T-helper 17 cell (primary cell): ENCODE measurements at places on chromosomes 11 and 22.

GRCh38 chr22:19605508-19606331, 81.5 kb upstream of the CLDN5 start:
- peaks cover 22% of the 10 kb centered on the region for H3K4me1 ChIP-seq
- peak overlapping the region; percentile 64 for H3K27ac ChIP-seq
- no peak for DNase-seq
- no peaks in the 10 kb centered on the region for H3K27me3 ChIP-seq
- no peak overlapping the region for H3K4me3 ChIP-seq

DNA sequence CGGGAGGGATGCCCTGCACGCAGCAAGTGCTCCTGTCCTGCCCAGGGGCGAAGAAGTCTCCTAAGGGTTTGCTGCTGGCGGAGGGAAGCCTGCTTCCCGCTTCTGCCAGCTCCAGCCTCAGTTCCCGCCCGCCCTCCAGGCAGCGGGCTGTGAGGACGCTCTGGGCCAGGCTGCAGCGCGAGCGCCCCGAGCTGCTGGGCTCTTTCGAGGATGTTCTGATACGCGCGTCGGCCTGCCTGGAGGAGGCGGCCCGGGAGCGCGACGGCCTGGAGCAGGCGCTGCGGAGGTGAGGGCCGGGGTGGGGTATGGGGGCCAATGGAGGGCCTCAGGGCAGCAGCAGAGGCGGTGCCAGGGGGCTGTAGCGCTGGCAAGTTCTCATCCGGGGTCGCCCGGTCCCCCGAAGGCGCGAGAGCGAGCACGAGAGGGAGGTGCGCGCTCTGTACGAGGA, 2.2 kb downstream of the CRACR2B start:
- peaks cover 2% of the 10 kb centered on the region for H3K36me3 ChIP-seq
- no peak for DNase-seq
- peaks cover 26% of the 10 kb centered on the region for H3K4me1 ChIP-seq
- H3K4me3 ChIP-seq = peak overlapping the region; percentile 80

GRCh38 chr11:2929950-2930703, 907 bp upstream of the PHLDA2 start:
- H3K27me3 ChIP-seq = peaks cover 9% of the 10 kb centered on the region
- H3K27ac ChIP-seq = peak overlapping the region; percentile 86
- H3K4me1 ChIP-seq = peaks cover 20% of the 10 kb centered on the region
- no peaks in the 10 kb centered on the region for H3K36me3 ChIP-seq
- H3K4me3 ChIP-seq = peak overlapping the region; percentile 90

DNA sequence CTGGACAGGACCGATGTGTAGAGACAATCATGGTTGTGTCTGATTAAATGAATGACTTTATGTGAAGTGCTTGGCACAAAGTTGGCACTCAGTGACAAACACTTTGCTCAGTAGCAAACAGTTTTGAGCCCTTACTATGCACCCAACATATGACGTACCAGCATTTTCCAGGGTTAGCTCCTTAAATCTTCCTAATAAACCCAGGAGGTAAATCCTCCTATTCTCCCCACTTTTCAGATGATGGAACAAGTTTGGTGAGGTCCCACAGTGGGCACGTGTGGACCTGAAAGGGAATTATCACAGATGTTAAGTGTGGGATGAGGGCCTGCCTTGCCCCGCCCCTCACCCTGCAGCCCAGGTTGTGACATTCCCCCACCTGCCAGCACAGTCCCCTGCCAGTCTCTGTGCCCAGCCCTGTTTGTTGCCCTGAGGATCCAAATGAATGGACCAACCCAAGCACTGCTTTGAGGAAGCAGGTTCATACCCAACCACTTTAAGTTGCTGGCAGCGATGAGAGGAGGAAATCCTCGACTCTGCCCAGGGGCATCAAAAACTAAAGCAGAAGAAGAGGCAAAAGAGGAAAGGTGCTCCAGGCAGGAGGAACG, 6.6 kb upstream of the CARD10 start:
- no peak for DNase-seq
- peaks cover 39% of the 10 kb centered on the region for H3K27me3 ChIP-seq
- H3K4me1 ChIP-seq = peaks cover 2% of the 10 kb centered on the region
- no peaks in the 10 kb centered on the region for H3K36me3 ChIP-seq

DNA sequence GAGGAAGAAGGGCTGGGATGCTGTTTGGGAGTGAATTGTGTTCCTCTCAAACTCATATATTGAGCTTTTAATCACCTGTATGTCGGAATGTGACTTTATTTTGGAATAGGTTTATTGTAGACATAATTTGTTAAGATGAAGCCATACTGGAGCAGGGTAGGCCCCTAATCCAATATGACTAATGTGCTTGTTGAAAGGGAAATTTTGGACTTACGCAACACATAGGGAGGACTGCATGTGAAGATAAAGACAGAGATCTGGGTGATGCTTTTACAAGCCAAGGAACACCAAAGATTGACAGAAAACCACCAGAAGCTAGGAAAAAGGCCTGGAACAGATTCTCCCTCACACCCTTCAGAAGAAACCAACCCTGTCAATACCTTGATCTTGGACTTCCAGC, 43.2 kb upstream of the OVCH2 start:
- H3K27me3 ChIP-seq = peaks cover 6% of the 10 kb centered on the region
- peaks cover 2% of the 10 kb centered on the region for H3K36me3 ChIP-seq
- H3K27ac ChIP-seq = no peak overlapping the region
- no peak for DNase-seq
- H3K4me3 ChIP-seq = no peak overlapping the region

DNA sequence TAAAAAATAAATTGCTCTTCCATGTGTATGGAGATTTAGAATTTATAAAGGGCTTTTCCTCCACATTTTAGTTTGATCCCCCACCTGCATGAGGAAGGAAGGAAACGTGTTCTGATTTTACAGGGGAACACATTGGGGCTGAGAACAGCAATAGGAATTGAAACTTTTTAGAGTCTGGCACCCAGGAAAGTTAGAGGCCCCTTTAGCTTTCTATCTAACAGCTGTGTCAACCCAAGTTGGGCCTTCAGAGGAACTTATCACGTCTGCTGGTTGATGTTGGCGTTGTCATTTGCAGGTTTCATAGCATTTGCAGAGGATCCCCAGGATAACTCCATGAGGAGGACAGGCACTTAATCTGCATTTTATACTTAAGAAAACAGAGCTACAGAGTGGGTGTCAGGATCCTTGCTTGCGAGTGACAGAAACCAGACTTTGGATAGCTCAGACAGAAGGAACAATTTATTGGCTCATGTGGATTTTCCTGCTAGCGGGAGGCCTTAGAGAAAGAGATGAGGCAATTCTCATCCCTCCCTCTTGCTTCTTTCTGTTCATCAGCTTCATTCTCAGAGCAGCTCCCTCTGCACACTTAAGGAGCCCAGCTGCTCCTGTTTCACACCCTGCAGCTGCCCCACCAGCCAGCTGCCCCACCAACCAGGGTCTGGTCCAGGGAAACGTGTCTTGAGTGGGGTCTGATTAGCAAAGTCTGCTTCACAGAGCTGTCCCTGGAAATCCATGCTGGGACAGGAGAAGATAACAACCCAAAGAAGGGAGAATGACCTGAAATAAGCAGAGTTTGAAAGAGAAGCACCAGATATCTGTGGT, 92.5 kb upstream of the OR4B1 start:
- H3K27ac ChIP-seq = no peak overlapping the region
- H3K36me3 ChIP-seq = peaks cover 9% of the 10 kb centered on the region
- peaks cover 6% of the 10 kb centered on the region for H3K4me1 ChIP-seq
- H3K27me3 ChIP-seq = no peaks in the 10 kb centered on the region
- no peak for DNase-seq
